Cerebellar nuclear complex (tissue), 1 donor: ENCODE measurements at places on chromosomes 1 and 21.

DNA sequence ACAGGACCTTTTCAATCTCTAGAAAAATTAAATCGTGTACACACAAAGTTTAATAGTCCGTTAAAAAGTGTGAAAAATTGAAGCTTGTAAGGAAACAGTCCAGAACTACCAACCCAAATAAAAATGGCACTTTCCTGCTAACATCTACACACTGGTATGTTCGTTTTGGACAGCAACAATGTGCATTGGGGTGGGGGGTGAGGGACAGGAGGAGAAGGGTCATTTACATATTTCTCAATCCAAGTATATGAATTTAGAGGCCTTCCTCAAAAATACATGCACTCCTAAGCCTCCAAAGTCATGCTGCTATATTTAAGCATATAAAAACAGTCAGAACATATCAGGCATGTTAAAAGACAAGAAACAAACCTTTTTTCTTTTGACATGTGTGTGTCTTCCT, 2.5 kb downstream of the PPP1R15B start:
- no peak for DNase-seq

GRCh38 chr1:32755810-32756159, 53.2 kb upstream of the SYNC start:
- DNase-seq, result no peak

DNA sequence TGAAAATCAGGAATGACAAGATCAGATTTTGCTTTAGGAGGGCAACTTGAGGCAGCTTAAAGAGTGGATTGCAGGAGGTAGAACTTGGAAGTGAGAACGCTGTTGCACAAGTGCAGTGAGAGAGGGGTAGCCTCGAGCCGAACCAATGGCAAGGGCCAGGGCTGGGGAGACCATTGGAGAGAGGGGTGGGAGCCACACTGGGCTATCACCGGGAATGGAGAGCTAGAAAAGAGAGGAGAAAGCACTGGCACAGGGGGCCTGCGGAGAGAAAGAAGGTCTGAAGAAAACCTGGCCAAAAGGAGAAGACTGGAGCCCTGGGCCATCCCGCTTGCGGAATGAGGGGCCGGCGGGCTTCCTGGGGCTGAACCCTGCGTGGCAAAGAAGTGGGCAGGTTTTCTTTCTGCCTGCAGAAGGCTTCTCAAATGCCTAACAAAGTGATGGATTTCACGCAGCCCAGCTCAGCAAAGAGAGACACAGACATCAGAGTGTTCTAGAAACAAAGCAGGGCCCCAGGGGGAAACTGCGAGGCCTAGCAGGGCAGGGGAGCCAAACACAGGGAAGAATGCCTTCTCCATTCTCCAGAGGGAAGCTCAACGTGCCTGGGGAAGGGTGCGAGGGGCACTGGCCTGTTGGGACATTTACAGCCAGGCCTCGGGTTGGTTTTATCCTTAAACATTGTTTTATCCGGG, 1.2 kb upstream of the SLC37A1 start:
- DNase-seq, result no peak

DNA sequence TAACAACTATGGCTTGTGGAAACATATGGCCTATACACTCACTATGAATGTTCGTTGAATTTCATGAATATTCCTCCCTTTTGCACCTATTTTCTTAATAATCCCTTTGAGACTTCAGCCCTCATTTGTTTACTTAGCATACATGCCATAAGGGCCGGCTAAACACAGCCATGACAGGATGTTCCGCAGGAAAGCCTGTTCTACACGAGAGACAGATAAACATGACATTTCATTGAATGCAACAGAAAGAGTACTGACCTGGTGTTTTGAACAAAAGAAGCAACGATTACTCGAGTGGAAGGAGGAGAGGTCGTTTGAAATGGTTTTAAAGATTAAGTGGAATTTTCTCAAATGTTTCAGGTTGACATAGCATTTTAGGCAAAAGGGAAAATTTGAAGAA, 459.5 kb upstream of the CXADR start:
- DNase-seq, result no peak

DNA sequence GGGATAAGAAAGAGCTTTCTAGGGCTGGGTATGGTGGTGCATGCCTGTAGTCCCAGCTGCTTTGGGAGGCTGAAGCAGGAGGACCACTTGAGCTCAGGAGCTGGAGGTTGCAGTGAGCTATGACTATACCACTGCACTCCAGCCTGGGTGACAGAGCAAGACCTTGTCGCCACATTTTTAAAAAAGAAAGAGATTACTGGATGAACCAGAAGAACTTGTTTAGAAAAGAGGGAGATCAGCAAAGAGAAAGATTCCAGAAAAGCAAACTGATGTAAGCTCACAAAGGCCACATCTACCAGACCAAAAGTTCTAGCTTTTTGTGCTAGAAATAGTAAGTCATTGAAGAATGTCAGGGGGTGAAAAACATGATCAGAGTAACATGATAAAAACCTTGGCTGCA, 117.6 kb downstream of the KIAA0319L start:
- DNase-seq, result no peak
